ENCODE measurements at places on chromosomes 13 and 19.

DNA sequence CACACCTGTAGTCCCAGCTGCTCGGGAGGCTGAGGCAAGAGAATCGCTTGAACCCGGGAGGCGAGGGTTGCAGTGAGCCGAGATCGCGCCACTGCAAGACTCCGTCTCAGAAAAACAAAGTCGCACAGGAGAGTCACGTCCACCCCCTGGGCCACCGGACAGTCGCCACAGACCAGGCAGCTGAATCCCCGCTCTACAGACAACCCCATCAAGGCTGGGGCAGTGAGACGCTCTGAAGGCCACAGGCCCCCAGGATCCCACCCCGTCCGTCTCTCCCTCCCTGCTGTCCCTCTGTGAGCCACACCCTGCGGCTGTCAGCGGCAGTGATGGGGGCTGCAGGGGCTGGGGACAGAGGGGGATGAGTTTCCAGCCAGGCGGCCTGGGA, 15.5 kb upstream of the PTBP1 start:
- DNase-seq, result no peak

- DNase-seq, result no peak
Measured at GRCh38 chr19:4080473-4080872, 13.8 kb upstream of the ZBTB7A start.

- DNase-seq, result no peak
Measured at GRCh38 chr19:38786572-38787265, 2.3 kb upstream of the LGALS7B start.

GRCh38 chr13:99465454-99465853, 35.8 kb upstream of the TM9SF2 start:
- DNase-seq, result no peak

- DNase-seq, result no peak
Measured at GRCh38 chr13:66640231-66640630, 589.9 kb downstream of the PCDH9 start.

DNA sequence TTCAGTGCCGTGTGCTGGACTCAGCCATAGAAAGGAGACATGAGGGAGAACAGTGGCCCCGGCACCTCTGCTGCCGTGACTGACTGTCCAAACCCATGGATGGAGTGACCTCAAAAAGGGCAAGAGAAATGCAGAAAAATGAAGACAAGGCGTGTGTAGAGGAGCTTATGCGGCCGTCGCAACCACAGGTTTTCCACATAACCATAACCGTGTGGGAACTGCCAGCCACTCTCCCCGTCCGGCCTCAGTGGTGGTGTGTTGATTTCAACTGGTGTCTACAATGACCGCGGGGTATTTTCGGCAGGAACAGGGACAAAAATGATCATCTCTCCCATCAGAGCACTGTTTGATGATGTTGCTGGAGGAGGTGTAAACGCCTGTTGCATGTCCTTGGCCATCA, 42.9 kb upstream of the F7 start:
- no peak for DNase-seq

DNA sequence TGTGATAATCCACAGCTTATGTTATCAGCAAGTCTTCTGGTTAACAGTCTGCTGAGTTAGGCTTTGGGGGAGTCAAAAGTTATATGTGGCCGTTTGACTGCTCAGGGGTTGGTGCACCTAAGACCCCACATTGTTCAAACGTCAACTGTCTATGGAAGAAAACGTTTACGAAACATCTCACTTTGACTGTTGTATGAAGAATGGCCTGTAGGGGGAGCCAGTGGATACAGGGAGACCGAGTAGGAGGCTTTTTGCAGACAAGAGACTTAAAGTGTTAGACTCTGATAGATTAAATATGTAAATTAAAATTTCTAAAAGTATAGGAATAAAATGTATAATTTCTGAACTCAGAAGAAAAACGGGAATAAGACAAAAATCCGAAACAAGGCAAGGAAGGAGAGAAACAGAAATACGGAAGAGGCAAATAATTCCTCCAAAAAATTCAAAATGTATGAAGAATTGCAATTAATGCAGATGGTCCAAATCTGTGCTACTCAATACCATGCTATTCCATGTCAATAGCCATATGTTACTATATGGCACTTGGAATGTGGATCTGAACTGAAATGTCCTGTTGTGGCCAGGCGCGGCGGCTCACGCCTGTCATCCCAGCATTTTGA, 37.8 kb downstream of the TNFSF14 start:
- peak; percentile 68 for DNase-seq

GRCh38 chr13:33290421-33290965, 4.9 kb upstream of the STARD13 start:
- DNase-seq, result no peak

- peak; percentile 11 for DNase-seq
Measured at GRCh38 chr13:45242070-45242469, 41.2 kb upstream of the KCTD4 start.

DNA sequence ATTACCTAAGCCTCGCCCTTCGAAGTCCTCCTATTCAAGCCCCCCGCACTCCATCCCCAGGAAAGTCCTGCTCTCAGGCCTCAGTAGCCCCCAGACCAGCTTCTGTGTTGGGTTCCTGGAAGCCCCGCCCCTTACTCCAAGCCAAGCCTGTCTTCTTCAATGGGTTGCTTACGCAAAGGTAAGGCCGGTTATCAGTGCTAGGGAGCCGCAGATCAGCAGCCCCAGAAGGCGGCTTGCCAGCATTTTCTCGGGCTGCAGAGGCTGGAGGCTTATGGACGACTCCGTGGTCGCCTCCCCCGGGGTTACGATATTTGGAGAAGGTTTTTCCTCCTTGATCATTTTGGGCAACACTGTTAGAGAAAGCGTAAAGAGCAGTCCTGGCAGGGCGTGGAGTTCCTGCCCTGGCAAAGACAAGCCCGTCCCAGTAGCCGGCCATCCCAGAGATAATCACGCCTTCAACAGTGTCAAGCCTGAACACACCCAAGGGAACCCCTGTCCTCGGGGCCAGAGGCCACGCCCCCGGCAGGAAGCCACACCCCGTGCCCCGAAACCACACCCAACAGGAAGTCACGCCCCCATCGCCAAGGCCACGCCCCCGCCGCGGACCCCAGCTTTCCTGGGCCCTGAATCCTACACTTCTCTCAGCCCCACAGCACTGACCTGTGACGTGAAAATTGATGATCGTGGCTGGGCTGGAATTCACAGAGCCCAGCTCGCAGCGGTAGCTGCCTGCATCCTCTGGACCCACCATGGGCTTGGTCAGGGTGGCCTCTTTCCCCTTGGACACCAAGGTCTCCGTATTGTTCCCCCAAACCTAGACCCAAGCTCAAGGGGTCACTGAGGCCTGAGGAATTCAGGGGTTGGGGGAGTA, 954 bp upstream of the RASIP1 start:
- no peak for DNase-seq

GRCh38 chr19:45137179-45137761, 23.5 kb downstream of the NKPD1 start:
- peak; percentile 35 for DNase-seq

GRCh38 chr13:111662451-111662850, 342.0 kb downstream of the TEX29 start:
- no peak for DNase-seq

DNA sequence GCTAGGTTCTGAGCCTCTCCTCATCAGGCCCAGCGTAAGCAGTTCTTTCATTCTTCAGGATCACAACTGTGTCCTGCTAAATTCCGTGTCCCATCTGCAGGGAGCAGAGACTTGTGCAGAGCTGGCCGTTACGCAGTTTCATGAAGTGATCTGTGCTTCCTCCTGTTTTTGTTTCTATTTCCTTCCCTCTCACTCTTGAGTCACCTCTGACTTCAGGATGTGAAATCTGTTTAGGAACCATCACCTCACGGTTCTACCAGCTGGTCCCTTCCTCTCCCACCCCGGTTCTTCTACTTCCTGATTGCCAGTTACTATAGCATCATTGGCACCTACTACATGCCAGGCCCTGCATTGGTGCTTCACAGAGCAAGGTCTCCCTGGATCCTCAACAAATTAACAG, 8.5 kb downstream of the MAU2 start:
- no peak for DNase-seq

- no peak for DNase-seq
Measured at GRCh38 chr19:42199440-42200115, 17.9 kb downstream of the DEDD2 start.

- DNase-seq, result peak; percentile 23
Measured at GRCh38 chr13:112873851-112874750, 94.9 kb upstream of the MCF2L start.

DNA sequence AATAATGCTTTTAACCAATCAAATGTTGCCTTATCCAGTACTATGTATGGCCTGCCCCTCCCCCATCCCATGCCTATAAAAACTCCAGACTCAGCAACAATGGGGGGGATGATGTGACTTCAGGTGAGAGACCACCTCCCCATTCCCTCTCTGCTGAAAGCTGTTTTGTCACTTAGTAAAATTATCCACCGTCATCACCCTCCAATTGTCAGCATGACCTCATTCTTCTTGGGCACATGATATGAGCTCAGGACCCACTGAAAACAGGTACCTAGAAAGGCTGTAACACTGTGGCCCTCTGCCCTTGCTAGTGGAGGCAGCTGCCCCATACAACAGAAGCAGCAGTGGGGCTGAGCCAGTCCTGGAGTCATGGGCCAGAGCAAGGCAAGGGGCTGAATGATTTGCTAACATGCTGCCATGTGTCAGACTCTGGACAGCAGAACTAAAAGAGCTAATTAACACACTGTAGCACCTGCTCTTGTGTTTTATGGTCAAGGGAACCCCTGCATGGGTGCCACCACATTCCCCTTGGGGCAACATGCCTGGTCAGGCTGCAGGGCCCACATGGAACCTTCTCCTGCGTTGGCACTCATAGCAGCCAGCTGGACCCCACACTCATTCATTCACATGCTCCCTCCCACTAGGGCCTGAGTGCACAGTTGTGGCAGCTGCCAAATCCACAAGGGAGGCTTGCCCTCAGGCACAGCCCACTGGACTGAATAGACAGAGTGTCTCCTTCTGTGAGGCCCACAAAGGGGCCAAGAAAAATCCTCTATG, 722.2 kb upstream of the PCDH20 start:
- DNase-seq, result no peak

DNA sequence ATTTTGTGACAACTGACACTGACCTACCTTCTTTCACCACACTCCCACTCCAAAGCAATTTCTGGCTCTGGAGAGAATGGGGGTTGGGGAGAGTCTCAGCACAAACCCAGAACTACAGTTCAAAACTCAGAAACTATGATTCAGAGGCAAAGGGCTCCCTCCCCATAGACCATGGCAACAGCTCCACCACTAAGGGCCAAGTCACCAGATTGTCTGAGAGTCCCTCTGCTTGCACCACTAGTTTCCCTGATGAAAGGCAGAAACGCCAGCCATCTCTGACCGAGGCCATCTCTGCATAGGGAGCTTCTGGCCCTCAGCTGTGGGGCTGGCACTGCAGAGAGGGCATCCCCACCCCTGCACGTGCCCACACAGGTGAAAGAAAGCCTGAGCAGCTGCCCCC, 112.4 kb upstream of the VSTM2B start:
- DNase-seq, result no peak

DNA sequence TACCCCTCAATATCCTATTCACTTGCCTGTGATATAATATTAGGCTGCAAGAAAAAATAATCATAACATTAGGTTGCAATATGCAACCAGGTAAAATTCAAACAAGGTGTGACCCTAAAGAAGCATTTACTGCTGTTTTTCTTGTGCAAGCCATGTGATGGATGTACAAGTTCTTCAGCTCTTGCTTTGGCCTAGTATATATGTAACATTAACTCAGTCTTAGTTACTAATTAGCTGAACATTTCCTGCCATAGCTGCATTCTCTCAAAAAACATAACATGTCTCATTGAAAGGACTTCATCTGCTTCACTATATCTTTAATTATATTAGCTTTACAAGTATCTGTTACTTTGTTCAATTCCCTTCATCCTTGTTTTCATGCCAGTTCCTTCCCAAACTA, 406.8 kb upstream of the HTR2A start:
- no peak for DNase-seq

DNA sequence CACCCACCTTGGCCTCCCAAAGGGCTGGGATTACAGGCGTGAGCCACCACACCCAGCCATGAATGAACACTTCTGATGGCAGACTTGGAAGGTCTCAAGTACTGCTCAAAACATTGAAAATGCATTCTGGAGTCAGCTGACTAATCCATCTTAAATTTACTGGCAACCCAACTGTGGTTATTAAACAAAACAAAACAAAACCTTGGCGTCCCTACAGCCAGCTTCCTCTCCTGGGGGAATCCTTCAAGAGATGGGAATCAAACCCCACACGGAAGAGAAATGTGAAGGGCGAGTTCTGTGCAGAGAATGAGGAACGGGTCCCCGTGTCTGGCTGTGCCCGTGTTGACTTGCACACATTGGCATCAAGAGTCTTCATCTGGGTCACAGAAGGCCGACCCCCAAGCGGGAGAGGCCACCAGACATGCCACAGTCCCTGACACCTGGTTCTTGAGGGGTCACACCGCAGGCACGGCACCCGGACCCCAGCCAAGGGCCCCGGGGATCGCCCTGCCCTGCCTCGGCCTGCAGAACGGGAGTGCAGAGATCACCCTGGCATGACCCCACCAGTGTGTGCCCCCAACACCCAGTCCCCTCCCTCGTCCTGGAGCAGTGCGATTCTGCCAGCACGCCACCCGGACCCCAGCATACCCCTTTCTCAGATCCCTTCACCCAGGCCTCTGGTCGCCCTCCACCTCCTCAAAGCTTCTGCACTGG, 3.2 kb downstream of the MAP2K2 start:
- DNase-seq, result peak; percentile 43

DNA sequence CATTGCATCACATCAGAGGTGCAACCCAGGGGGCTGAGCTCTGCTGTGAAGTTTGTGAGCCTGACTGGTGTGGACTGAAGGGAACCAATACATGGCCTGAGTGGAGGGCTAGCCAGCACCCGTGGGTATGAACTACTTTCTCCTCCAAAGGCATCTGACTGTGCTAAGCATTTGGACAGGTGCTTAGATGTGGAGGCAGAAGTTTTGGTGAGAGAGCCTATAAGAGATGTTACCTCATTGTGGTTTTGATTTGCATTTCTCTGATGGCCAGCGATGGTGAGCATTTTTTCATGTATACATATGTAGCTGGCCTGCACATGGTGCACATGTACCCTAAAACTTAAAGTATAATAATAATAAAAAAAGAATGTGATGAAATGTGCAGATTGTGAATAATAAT, 46.9 kb downstream of the TEX29 start:
- no peak for DNase-seq

GRCh38 chr13:114090476-114090875, 41.9 kb downstream of the RASA3 start:
- no peak for DNase-seq

- DNase-seq, result peak; percentile 39
Measured at GRCh38 chr19:14369399-14370168, 11.7 kb upstream of the ADGRE5 start.

- DNase-seq, result no peak
Measured at GRCh38 chr13:109933476-109933875, 147.1 kb upstream of the IRS2 start.

- no peak for DNase-seq
Measured at GRCh38 chr19:49057636-49058234, at the start of gene CGB7. CGB7 (minus strand) TSS chr19:49057749; CDS start chr19:49055375, 2,374 bp downstream.

DNA sequence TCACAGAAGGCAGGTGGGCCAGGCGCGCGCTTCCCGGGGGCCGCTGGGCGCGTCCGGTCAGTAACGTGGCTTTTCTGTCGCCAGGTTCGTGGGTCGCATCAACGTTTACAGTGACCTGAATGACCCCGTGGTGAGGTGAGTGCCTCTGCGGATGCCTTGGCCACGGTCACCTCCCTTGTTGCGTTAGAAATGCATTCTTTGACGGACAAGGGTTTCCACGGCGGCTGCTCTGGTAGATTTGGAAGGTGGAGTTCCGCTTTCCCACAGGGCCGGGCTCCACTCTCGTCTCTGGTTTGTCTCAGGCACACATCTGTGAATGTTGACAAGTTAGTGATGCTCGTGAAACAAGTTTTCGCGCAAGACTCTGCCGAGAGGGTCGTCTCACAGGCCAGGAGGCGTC, 130.0 kb downstream of the ATP11A start:
- DNase-seq, result no peak

All from astrocyte of the cerebellum (primary cell).